CD4-positive, alpha-beta T cell treated with Interleukin-12 subunit alpha and Interleukin-12 subunit beta, for 1 hour (primary cell): ENCODE measurements at places on chromosomes 6 and 20.

GRCh38 chr6:163240556-163240955, 174.0 kb upstream of the QKI start:
- no peak for DNase-seq

- DNase-seq, result no peak
These were observed 278 bp downstream of the UST start for GRCh38 chr6:148747145-148747470.

GRCh38 chr6:16836144-16836981, 75.1 kb upstream of the ATXN1 start:
- peak; percentile 17 for DNase-seq

DNA sequence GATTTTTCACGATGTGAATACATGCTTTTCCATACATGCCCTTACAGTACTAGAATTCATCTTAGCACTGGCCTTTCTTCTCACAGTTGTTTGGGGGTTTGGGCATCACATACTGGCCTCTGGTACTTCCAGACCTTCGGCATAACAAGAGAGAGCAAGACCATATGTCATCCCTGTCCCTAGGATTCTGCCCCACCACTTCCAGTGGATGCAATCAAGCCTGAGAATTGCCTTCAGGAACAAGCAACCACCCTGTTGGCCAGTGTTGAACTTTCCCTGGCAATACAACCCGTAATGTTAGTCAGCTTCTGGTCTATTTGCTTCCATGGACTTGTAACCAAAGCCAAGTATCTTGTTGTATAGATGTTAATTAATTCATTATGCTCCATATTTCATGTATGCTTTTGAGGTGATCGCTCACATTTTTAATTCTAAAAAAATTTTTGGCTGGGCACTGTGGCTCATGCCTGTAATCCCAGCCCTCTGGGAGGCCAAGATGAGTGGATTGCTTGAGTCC, 15.4 kb upstream of the SLPI start:
- no peak for DNase-seq

DNA sequence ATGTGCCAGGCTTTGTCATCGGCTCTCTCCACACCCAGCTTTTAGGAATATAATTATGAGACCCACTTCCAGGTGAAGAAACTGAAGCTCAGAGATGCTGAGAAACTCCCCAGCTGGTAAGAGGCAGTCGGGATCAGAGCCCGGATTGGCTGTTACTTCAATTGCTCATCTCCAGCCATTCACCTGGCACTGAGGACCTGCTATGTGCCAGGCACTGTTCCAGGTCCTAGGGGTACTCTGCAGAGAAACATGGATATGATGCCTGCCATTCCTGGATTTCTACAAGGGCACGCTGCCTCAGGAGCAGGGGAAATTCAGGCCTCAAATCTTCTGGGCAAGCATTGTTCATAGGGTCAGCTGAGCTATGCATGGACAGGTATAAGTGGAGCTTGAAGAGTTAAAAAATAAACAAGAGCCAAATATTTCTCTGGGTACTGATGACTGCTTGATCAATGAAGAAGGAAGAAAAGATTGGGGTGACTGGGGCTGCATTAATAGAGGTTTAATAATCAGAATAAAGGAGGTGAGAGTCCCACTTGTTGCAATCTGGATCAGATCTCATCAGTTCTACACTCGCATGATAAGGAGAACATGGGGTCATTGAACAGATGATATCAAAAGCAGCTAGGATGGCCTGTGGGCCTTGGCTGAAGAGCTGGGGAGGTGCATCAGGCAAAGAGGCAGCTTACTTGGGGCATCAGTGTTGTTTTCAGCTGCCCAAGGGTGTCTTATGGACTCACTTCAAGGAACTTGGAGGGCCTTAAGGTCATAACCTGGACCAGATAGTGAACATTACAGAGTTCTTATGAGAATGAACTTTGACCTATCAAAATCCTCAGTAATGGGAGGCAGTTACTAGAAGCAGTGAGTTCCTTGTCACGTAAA, 80.9 kb upstream of the TOX2 start:
- DNase-seq, result no peak

GRCh38 chr6:2848851-2849250, 7.2 kb upstream of the SERPINB1 start:
- peak; percentile 77 for DNase-seq

- no peak for DNase-seq
These were observed 84.2 kb downstream of the PREP start for GRCh38 chr6:105318660-105319059.

DNA sequence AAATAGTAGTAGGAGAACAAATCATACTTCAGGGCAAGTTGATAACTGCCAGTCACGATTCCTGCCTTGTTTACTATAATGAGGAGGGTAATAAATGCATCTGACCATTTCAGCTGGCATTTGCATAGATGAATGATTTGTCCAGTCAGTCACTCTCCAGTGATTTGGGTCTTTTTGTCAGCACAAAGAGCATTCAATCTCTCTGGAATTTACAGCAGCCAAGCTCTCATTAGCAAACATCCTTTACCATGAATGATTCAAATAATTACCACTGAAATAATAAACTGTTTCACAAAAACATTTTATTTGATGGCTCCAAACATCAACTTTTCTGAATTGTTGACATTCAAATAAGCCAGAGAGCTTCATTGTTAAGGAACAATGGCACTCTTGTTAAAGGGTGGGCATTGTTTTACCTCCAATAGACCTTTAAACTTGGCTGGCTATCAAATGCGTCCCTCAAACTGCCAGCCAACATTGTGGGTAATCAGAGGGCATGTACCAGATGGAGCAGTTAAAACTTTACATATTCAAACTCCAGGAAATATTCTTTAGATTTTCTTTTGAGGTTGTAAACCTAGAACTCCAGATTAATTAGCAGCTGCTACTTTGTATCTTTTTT, 30.0 kb upstream of the FBXL4 start:
- no peak for DNase-seq

DNA sequence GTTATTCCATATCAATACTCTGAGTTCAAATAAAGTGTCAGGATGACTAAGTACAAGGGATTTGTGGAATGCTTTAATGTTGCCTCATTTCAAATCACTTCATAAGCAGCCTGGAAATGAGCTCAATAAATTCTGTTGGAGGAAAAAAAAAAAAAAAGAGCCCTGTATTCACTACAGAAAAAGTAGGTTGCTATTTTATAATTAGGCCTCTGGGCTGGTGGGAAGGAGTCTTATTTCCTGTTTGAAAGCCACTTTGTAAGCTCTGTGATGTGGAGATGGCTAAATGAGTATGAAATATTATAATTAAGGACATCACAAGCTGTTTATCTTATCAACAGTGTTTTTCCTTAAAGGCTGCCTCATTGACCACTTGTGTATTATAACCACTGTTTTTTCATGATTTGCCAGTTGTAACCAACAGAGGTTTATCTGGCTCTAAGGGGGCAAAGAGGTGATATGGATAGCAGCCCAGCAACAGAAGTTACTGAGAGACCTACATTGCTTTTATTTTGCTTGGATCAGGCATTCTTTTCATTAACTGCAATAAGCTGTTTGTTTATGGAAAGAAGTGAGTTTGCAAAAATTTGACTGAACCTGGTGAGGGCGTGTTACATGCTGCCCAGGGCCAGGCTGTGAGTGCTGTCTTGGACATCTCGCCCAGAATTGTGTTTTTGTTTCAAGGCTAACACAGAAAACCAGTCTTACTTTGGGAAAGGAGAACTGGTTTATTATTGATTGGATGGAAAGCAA, 563.3 kb upstream of the MAP3K7 start:
- no peak for DNase-seq

- no peak for DNase-seq
These were observed 12.4 kb downstream of the DSN1 start for GRCh38 chr20:36761125-36761524.

- peak; percentile 74 for DNase-seq
These were observed 51.1 kb downstream of the GGTLC1 start for GRCh38 chr20:23937303-23938117.

GRCh38 chr20:46523108-46523507, 9.7 kb upstream of the ZNF334 start:
- no peak for DNase-seq

DNA sequence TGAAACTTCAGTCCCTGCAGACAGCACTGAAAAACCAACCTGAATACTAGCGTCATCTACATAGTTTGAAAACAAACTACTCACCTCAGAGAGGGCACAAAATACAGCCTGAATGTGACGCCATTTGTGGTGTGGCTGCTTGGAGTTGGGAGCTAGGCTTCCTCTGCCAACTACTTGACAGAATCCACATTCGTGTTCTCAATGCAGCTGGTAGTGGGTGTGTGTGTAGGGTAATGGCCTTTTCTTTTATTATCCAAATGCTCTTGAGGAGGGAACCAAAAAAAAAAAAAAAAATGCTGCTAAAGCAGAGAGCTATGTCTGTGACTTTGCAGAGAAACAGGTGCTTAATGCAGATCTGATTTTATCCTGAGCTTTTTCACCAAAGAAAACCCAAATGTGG, 207.8 kb downstream of the OTOR start:
- no peak for DNase-seq

GRCh38 chr6:140923048-140923447, 1209.7 kb upstream of the GJE1 start:
- no peak for DNase-seq

DNA sequence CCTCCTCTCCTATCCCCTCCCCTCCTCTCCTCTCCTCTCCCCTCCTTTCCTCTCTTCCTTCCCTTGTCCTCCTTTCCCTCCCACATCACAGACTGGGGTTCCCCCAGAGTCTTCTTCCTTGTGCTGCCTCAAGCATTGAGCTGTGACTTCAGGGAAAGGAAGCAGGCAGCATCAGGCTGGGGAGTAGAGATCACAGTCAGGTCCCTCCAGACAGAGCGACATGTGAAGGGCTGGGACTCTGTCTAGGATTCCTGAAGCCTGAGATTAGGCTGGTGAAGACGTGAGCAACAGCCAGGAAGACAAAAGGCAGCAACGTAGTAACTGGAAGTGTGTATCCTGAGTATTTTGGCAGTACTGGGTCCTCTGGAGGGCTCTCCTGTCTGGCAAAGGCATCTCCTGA, 265.4 kb upstream of the SUPT3H start:
- DNase-seq, result no peak

GRCh38 chr6:41791305-41791704, 3.8 kb downstream of the TOMM6 start:
- DNase-seq, result no peak

DNA sequence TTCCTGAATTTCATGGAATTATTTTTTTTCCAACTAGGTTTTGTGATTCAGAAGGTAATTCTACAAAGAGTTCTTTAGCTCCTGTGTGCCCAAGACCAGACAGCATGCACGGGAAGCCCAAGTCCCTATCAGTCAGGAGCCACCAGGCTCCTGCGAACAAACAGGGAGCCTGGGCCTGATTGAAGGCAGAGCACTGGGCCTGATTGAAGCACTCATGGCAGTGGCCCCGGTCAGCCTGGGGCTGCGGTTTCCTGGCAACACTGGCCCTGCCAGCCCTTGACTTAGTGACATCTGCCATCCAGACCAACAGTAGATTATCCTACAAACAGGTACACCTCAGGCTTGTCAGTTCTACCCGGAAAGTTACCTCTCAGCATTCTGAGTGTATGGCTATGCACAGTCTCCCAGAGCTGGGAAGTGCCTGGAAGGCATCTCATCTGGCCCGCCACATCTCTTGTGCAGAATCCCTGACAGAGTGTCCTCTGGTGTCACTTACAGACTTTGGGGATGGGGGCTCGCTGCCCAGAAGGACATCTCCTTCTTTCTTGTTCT, 133.8 kb downstream of the VEGFA start:
- DNase-seq, result no peak

DNA sequence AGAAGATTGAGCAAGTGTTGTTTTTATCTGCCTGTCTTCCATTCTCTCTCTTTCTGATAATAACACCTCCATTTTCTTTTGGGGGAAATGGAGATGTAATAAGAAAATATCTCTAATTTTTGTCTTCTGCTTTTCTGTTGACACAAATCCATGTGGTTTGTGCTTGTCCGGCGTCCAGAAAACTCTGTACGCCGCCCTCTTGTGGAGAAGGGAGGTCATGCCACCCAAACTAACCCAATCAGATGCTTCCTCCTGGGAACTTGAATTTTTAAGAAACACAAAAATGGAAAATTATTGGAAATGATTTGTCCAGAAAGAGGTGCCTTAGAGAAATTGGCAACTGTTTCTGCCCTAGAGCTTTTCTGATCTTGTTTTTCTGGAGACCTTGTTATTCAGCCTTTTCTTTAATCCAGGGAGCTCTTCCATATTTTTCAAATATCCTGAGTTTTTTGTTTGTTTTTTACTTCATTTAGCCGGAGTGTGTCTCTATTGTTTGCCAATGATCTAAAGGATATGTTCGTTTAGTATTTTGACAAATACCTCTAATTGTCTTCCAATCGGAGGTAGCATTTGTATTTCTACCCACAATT, 17.8 kb upstream of the FNDC1 start:
- DNase-seq, result peak; percentile 60

DNA sequence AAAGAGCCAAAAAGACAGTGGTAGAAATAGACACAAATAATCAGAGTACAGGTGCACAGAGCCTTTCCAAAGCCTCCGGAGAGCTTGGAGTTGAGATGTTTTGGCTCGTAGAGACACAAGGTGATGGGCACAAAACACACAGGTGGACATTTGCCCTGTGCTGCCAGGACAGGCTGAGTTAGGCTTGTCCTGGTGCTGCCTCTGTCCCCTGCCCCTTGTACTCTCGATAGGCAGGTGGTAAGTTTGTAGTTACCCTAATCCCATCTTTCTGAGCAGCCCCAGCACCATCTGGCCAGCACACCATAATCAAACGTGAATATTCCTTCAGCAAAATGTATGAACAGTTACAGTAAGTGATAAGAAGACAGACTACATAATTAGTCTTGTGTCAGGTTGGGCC, 95.5 kb downstream of the FOXC1 start:
- no peak for DNase-seq
